ENCODE measurements at places on chromosomes 2 and 18.

DNA sequence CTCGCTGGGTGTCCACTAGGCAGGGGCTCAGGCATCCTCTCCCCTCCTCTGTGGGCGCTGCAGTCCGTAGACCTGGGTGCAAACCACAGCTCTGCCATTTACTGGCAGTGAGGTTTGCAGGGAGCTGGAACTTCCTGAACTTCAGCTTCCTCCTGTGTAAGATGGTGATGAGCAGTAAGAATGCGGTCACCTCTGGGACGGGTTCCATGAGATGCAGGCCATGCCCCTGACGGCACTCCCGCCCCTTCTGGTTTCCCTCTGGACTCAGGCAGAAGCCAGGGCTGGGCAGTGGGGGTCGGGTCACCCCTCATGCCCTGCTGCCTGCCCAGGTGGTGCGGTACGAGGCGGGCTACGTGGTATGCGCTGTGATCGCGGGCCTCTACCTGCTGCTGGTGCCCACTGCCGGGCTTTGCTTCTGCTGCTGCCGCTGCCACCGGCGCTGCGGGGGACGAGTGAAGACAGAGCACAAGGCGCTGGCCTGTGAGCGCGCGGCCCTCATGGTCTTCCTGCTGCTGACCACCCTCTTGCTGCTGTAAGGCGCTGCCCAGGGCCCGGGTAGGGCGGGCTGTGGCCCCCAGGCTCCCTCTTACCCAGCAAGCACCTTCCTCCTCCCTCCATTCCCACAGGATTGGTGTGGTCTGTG is 1.5 kb downstream of the PROM2 start:
- no peak for DNase-seq

DNA sequence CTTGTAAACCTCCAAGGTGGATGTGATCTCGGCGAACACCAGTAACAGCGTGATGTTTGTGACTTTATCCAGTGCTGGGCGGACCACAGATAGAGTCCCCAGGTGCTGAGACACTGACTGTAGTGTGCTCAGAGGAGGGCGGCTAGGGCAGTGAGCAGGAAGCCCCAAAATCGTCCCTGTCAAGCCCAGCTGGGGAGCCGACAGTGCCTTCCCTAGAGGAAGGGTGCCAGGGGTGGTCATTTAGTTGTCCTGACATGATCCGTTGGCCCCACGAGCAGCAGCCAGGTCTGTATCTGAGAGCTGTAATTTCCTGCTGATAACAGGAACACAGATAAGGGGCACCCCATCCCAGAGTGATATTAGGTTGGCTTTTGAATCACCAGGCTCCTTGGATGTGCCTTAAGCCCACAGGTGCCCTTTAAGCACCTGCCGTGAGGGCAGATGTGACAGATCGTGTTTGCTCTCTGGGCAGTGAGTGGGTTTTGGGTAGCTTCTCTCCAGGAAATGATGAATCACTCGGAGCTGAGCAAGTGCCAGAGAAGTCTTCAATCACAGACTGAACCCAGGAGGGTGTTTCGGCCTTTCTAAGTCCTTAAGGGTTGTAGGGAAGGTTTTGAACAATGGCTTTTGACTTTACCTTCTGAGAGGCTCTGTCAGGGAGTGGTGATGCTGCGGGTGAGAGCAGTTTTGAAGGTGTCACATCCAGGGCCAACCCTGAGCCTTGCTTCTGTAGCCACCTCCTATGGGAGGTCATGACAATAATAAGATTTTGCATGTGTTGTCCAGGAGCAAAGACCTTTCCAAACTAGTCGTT is 7.7 kb downstream of the LPIN1 start:
- DNase-seq: peak; percentile 52

DNA sequence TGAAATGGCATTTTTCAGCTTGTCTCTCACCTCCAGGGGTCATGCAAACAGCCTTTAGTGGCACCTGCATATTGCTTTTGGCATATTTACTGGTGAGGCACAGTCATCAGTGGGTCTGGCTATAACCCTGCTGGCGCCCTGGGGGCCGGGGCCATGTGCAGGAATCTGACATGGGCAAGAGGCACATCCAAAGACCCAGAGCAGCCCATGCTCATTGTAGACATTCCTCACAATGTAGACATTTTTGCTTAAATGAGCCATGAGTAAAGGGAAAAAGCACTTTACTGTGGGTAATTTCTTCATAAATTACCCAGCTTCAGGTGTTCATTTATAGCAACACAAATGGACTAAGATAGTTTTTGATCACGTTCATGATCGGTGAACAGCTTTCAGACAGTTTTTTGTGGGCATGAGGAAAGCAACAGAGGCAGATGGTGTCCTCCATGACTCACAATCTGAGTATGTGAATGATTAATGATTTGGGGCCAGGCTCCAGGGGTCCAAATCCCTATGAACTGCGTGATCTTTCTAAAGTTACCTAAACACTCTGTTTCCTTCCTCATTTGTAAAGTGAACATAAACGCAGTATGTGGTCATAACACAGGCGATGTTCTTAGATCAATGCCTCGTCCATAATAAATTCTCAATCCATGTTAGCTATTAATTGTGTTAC is 85.8 kb downstream of the LIPG start:
- DNase-seq: no peak

- no peak for DNase-seq
Measured at GRCh38 chr2:217193431-217194340, 333.8 kb upstream of the TNP1 start.

- DNase-seq: no peak
Measured at GRCh38 chr2:104952976-104953375, 84.9 kb upstream of the MRPS9 start.

- no peak for DNase-seq
Measured at GRCh38 chr18:50935493-50936191, 32.2 kb upstream of the ELAC1 start.

GRCh38 chr2:62817348-62817747 is 111.8 kb downstream of the EHBP1 start:
- DNase-seq: no peak

DNA sequence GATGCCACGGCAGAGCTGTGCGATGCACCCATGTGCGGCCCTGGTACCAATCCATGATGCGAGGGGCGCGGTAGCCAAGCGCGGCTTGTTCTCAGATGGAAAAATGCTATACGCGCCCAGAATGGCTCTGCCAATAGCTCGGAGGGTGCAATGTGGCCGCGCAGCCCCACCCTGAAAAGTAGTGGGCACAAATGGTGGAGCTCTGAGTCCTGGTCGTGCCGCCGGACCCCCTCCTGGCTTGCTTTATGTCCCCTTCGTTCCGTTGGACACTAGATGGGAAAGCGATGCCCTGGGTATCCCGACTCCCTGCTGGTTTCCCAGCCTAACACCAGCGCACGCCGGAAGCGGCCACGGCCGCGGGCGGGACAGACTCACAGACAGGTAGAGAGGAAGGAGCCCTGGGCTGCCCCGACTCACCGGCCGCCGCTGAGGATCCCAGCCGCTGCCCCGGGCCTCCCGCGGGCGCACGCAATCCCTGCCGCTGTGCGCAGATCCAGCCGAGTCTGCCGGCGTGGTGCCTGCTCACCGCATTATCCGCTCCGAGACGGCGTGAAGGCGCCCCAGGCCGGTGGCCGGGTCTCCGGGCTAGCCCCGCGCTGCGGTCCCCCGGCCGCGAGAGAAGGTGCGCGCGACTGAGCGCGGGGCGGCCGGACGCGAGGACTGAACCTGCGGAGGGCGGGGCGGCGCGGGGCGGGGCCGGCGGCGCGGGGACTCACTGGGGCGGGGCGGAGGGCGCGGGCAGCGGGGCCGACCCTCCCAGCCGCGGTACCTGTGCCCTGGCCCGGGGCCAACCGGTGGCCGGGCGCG is at the start of gene CDC42EP3:
TSS of gene CDC42EP3 (minus strand) at position 634 of the 807 bp plus-strand sequence. CDS start 25,055 bp downstream, outside the sequence.
- DNase-seq: peak; percentile 73

- DNase-seq: no peak
Measured at GRCh38 chr2:115460008-115460407, 1017.6 kb downstream of the DPP10 start.

DNA sequence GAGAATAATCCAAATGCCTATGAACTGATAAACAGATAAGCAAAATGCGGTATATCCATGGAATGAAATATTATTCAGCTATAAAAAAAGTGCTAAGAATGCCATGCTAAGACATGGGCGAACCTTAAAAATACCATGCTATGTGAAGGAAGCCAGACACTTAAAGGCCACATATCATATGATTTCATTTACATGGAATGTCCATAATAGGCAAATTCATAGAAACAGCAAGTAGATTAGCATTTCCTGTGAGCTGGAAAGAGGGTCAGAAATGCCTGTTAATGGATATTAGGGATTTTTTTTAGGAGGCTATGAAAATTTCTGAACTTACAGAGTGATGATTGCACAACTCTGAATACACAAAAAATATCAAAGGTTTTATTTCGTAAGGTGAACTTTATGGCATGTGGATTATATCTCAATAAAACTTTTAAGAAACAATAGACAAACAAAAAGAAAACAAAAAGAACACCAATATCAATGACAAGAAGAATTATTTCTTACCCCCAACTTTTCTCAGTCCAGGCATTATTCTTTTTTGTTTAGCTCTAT is 1207.7 kb downstream of the SUCLG1 start:
- DNase-seq: no peak

GRCh38 chr2:172097557-172098131 is 5.1 kb downstream of the DLX2 start:
- no peak for DNase-seq

- no peak for DNase-seq
Measured at GRCh38 chr2:215626812-215627281, 191.0 kb upstream of the FN1 start.

- no peak for DNase-seq
Measured at GRCh38 chr18:24987303-24988252, 364.4 kb downstream of the ZNF521 start.

GRCh38 chr2:215711471-215712034 is 275.7 kb upstream of the FN1 start:
- DNase-seq: no peak

GRCh38 chr2:113240915-113241911 is 37.5 kb downstream of the PAX8 start:
- DNase-seq: no peak

DNA sequence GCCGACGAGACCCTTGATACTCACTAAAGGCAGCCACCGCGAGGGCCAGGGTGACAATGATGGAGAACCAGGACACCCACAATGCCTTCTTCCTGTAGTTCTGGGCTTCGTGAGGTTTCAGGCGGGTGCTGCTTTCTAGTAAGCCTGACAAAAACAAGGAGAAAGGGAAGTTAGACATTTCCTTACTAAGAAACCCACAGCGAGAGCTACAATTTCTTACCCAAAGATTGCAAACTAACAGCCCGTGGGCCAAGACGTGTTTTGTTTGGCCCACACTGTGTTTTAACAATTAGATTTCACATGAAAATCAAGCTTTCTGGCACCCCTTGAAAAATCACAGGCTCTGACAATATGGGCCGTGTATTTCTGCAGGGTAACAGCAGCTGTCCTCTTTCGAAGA is 5.6 kb downstream of the TMEM163 start:
- DNase-seq: no peak

GRCh38 chr2:151028691-151029176 is 232.9 kb downstream of the RBM43 start:
- DNase-seq: no peak

- DNase-seq: no peak
Measured at GRCh38 chr2:219368690-219369191, 19.0 kb downstream of the DNPEP start.

- DNase-seq: no peak
Measured at GRCh38 chr2:28318023-28318422, 74.6 kb upstream of the FOSL2 start.

GRCh38 chr18:79801217-79801616 is 3.5 kb downstream of the KCNG2 start:
- no peak for DNase-seq

DNA sequence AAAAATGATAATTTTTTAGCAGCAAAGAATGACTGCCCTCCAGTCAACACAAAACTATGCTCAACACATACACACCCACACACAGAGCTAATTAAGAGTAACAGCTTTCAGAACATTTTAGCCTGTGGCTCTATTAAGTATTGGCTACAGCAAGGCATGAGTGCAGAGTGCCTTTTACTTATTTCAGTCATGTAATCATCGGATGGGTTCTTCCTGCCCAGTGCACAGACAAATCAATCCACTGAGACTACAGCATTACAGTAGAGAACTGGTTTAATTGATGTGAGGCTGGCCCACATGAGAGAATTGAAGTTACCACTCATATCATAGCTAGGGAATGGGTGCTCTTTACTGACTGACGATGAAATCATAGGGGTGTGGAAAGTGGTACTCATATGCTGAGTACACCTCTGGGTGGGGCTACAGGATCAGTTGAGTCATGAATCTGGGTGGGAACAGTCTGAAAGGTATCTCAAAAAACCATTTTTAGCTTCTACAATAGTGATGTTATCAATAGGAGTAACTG is 241.0 kb downstream of the FSIP2 start:
- DNase-seq: no peak

GRCh38 chr2:8522687-8523086 is 159.2 kb upstream of the ID2 start:
- no peak for DNase-seq

GRCh38 chr2:206160125-206160806 is 571 bp downstream of the EEF1B2 start:
- DNase-seq: no peak

DNA sequence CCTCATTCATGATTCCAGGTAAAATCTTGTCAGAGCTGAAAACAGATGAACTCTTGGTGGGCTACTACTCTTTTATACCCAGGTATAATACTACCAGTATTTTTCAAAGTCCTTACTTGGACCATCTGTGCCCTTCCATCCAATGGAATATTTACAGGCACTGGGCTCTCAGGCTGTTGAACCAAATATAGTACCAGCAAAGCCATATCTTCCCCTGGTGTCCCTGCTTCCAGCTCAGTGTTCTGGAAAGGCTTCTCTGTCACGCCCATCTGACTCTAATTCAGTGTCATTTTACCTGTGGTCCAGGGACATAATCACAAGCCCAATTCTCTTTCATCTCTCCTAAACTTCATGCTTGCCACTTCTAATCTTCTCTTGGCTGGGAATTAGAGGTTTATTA is 119.2 kb upstream of the STK17B start:
- no peak for DNase-seq

GRCh38 chr2:237898057-237898414 is 38.6 kb downstream of the RAMP1 start:
- DNase-seq: no peak

DNA sequence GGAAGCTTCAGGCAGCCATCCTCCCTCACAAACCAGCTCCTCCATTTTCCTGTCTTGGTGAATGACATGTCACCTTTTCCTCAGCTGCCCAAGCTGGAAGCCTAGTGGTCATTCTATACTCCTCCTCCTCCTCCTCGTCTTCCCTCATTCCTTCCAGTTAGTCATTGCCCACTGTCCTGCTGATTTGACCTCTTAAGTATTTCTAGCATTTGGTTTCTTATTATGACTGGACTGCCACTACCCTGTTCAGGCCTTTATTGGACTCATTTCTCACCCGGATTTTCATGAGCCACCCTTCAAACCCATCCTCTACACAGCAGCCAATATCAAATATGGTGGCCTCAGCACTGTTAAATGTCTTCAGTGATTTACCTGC is 21.9 kb upstream of the MGAT5 start:
- DNase-seq: no peak

GRCh38 chr2:213238753-213239495 is 45.3 kb upstream of the SPAG16 start:
- no peak for DNase-seq

DNA sequence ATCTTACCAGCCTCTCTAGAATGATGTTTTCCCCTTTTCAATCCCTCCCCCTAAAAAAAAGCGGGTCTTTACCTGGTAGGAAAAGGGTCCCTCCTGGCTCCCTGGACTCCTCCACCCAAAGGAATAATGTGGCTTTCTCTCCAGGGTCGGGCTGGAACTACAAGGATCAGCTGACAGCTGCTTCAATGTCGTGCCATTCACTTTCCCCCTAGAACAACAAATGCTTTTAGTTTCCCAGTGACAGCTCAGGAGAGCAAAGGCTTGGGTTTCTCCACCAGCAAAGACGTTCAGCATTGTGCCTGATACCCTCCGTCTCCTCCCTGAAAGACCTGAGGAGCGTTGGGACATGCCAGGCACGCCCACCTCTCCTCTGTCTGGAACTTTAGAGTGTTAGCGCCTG is 173.8 kb upstream of the SIX3 start:
- DNase-seq: no peak

Measured in T-helper 9 cell (primary cell).